Pancreas (tissue), 10 donors: ENCODE measurements at places on chromosomes 6 and 20.
A peak's percentile ranks its signal among the peaks of the same experiment; 100 is the strongest.

DNA sequence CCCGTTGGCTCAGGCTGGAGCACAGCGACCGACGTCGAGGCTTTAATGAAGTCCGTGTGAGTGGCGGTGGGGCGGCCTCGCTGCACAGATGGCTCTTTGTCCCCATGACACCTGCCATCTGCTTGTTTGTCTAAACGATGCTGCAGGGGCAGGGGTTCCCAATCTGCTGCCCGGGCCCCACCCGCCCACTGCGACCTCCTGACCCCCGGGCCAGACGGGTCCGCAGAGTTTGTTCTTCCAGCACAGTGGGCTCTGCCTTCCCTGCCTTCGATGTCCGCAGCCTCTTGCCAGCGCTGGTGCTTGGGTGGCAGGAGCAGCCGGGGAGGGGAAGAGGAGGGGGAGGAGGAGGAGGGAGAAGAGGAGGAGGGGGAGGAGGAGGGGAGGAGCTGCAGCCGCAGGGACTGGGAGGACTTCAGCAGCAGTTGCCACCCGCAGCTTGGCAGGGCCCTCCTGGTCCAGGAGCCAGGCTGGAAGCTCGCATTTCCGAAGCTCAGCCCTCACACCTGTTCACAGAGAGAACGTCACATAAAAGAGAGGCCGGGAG, 210.0 kb downstream of the DLL1 start:
- DNase-seq, result peak; percentile 30

DNA sequence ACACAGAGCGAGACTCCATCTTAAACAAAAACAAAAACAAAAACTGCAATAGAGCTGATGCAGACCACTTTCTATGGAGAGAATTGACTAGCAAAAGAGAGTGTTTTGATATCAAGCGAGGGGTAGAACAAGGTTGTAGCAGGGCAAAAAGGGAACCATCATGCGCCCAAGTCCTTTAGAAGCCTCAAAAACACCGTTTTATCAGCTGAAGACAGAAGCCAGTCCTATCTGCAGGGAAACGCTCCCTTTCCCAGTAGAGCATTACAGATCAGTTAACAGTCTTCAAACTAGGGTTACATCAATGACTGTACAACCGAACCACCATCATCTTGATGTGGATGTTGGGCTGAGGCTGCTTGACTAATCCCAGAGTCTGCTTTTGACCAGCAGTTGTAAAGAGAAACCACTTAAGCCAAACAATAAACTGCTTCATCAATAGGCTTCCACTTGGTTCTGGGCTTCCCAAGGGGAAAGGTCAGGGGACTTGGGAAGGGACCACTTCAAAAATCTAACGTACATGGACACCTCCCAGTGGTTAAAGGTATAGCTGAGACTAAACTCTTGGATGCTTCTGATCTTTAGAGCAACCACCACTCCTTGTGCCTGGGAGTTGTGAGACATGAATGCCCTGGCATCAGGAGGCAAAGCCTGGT, 59.6 kb upstream of the SPDEF start:
- DNase-seq, result no peak

DNA sequence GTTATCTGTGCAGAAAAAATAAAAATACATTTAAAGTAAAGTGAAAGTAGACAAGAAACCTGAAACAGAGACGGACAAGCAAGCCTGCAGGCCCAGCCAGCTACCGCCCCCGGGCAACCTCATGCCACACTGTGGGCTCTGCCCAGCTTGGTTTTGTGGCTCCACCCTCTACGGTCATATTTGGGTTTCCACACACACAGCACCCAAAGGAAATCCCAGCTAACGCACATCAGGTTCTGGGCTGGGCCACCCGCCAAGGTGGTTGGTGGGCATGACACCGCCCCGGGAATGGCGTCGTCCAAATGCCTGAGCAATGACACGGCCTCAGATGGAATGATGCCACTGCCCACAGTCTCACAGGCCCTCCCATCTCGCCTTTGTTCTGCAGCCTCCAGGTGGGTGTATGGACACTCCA, 22.9 kb downstream of the FAM110A start:
- DNase-seq, result no peak

GRCh38 chr6:90646940-90647339, 60.1 kb upstream of the MAP3K7 start:
- no peak for DNase-seq

DNA sequence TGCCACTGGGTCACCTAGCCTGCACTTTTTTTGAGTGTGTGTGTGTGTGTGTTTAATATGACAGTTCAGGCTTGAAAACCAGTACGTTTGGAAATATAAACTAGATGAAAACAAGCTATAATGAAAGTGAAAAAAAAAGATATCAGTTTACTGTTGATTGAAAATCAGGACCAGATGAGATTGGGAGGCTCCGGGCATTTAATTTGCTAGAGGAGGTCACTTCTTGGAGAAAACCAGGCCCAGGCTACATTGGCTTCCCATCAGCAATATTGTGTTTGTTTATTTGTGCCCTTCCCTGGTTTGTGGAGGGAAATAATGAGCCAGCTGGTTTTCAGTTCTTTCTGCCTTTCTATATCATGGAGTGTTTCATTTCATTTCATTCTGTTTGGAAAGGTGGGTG, 246.6 kb upstream of the JAG1 start:
- DNase-seq, result no peak
